ENCODE measurements at places on chromosomes 4 and X.

GRCh38 chr4:6951880-6952381 is 42.3 kb downstream of the TBC1D14 start:
- DNase-seq, result no peak

DNA sequence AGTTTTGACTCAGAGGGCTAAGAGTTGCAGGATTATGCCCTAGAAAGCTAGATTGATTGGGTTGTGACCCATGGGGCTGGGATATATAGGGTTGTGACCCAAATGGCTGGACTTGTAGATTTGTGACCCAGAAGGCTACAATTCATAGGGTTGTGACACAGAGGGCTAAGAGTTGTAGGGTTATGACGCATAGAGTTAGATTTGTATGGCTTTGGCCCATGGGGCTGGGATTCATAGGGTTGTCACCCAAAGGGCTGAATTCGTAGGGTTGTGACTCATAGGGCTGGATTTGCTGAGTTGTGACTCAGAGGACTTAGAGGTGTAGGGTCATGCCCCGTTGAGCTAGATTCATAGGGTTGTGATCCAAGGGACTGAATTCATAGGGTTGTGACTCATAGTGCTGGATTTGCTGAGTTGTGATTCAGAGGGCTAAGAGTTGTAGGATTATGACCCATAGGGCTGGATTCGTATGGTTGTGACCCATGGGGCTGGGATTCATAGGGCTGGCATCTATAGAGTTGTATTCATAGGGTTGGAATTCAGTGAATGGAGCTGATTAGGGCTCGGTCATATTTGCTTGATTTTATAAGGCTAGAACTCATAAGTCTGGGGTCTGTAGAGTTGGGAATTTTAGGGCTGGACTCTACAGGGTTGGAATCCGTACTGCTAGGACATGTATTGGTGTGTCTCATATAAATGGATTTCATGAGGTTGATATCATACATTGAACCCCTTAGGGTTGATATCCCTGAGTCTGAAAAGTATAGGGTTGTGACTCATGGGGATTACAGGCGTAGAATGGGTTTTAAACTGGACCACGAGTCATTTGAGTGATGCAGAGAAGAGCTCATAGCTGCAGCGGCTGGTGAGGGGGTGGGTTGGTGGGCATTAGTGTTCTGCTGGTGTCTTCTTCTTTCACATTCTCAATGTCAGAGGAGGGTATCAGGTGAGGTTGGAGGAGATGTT is 125.7 kb downstream of the CRLF2 start:
- no peak for DNase-seq

DNA sequence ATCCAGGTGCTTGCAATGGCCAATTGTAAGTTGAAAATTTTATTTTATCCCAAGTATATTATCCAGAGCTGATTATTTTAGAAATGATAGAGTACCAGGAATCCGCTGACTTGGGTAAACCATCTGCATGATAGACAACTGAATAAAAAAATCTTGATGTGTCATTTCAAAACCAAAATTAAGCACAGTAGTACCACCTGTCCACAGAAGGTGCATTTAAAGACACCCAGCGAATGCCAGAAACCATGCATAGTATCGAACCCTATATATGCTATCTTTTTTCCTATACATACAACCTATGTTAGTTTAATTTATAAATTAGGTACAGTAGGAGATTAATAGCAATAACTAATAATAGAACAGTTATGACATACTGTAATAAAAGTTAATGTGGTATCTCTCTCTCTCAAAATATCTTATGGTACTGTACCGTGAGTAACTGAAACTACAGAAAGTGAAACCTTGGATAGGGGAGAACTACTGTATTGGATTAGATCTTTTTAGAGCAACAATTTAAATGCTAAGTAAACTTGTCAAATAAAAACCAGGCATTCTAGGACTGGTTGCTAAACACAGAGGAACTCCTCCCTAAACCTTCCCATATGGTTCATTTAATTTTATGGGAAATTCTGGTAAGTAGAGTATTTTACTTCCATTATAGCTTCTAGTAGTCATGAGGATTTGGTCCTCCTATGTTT is 6.2 kb downstream of the NEIL3 start:
- no peak for DNase-seq

- no peak for DNase-seq
Measured at GRCh38 chrX:68433155-68433980, at the start of gene OPHN1. Gene OPHN1 (minus strand): TSS chrX:68433495. CDS start chrX:68433020, 475 bp downstream.

GRCh38 chr4:99845179-99845578 is 28.6 kb downstream of the DAPP1 start:
- no peak for DNase-seq

Data from activated CD8-positive, alpha-beta memory T cell treated with anti-CD3 and anti-CD28 coated beads for 1 hour (primary cell).